ENCODE measurements at places on chromosomes 6 and 20.

DNA sequence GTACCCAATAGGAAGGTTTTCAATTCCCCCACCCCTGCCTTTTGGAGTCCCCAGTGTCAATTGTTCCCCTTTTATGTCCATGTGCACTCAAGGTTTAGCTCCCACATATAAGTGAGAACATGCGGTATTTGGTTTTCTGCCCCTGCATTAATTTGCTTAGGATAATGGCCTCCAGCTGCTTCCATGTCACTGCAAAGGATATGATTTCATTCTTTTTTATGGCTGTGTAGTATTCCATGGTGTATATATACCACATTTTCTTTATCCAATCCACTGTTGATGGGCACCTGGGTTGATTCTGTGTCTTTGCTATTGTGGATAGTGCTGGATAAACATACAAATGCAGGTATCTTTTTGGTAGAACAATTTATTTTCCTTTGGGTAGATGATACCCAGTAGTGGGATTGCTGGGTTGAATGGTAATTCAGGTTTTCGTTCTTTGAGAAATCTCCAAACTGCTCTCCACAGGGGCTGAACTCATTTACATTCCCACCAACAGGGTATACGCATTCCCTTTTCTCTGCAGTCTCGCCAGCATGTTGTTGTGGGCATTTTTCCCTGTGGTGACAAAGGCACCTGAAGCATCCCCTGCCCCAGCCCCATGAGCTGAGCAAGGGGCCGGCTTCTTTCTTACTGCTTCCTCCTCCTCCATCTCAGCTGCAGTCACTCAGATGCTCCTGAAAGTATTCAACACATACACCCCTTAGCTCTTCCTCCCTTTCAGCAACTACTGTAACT lies 66.7 kb downstream of the ELOVL2 start:
- no peak for DNase-seq

DNA sequence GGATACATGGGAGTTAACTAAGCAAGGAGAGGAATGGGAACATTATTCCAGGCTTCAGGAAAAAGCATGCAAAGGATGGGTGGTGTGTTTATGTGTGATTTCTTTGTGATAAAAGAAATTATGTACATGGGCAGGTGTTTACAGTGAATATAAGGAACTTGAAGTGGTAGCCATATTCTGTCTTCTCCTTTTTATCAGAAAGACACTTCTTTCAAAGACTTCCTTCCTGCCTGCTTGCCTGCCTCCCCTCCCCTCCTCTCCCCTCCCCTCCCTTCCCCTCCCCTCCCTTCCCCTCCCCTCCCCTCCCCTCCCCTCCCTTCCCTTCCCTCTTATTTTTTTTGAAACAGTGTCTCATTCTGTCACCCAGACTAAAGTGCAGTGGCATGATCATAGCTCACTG lies 14.4 kb downstream of the CYB5R4 start:
- DNase-seq: no peak

DNA sequence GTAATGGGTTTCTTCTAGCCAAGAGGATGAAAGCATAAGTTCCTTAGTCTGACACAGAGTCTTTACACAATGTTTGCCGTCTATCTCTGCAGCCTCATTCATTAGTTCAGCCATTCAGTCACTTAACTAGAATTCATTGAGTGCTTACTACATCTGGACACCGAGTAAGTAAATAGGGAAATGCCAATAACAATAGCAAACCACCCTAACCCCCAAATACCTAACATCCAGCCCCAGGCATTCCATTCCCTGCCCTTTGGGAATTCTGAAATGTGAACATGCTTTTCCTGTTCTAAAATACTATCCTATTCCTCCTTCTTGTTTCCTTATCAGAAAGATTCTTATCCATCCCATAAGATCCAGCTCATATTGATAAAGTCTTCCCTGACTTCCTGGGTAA lies 277.6 kb upstream of the RNF217 start:
- peak; percentile 16 for DNase-seq

- DNase-seq: peak; percentile 14
Observed at GRCh38 chr6:143449714-143450452, 612 bp downstream of the ADAT2 start.

DNA sequence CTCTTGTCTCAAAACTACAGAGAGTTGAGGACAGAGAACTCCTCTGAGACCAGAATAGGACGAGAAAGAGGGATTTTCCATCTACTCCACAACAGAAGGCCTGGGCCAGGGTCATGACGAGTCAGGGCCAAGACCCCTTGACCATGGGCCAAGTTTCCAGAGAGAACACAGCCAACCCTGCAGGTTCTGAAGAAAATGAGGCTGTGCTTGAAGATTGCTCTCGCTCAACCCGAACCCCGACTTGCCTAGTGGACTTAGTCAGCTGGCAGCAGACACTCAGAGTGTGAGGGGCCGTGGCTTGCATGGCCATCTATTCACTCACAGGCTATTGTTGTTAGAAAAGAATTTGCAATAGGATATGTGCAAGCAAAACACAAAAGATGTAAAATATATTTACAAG lies 54.5 kb downstream of the TMEM242 start:
- peak; percentile 28 for DNase-seq

DNA sequence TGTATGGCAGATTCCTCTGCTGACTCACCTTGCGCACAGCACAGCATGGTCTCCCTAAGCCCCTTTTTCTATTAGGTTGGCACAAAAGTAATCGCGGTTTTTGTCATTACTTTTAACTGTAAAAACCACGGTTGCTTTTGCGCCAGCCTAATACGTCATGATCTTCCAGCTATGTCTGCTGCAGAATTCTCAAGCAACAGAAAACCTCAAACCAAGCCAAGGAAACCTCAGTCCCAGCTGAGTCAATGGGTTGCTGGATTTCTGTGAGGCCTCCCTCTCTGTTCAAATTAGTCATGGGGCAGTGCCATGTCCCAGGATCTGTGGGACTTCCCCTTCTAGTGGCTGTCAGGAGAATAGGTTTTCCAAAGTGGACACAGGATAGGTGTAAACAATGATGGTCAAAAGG lies 15.7 kb upstream of the ENPP1 start:
- DNase-seq: no peak

GRCh38 chr20:45090481-45090880 lies 10.4 kb downstream of the KCNS1 start:
- DNase-seq: no peak

DNA sequence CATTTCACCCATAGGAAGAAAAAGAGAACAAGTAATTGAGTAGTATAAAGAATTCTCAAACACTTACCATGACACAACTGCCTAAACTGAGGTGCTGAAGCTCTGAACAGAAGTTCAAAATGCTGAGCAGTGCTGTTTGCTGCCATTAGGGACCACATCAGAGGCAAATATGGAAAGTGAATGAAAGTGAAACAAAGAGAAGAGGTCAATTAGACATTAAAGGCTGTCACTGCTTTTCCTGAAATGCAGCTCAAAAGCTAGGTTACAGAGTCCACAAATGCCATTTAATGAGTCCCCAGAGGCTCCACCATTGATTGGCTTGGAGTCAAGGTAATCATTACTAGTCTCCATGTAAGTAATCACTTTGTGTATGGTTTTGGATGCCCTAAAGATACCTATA lies 46.1 kb downstream of the POU3F2 start:
- no peak for DNase-seq

DNA sequence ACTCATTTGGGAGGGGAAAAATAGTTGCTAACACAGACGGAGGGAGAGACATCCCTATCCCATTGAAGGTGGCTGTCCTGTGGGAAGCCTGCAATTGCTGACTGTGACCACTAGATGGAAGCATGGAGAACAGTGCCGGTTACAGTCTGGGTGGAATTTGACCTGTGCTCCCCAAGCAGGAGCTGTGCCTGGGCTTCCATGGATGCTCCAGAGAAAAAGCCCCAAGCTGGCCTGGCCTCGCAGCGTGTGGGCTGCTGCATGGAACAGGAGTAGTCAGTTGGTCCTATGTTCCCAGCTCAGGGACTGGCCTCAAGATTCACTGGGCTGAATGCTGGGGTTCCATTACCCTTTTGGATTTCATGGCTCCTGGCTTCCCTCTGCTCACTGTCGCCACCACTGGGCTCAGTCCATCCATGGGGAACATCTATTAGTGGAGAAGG lies 116.3 kb upstream of the CHD6 start:
- peak; percentile 81 for DNase-seq

DNA sequence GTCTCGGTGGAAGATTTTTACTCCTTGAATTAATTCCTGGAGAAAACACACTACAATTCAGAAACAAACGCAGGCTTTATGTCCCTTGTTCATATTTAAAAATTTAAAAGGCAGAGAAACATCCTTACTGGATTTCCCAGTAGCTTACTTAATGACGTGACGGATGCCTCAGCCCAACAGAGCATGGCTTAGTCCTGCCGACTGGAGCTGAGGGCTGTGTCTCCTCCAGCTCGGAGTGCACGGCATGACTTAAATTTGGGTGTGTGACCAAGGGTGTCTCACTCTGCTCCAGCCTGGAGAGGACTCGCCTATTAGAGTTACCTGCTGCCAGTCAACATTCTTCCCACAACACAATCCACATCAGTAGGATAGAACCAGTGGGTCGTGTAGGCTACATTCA lies 107.1 kb downstream of the PSMB1 start:
- DNase-seq: no peak

GRCh38 chr20:2602746-2603145 lies 49.7 kb upstream of the NOP56 start:
- DNase-seq: no peak

- no peak for DNase-seq
Observed at GRCh38 chr20:7137395-7138151, 370.1 kb downstream of the BMP2 start.

GRCh38 chr20:6122111-6122872 lies 538 bp downstream of the FERMT1 start:
- peak; percentile 15 for DNase-seq

GRCh38 chr6:89122625-89123024 lies 4.8 kb upstream of the SRSF12 start:
- DNase-seq: peak; percentile 45

- no peak for DNase-seq
Observed at GRCh38 chr6:161141173-161141572, 132.7 kb downstream of the AGPAT4 start.

- DNase-seq: no peak
Observed at GRCh38 chr6:152207915-152208714, 400.6 kb downstream of the ESR1 start.

DNA sequence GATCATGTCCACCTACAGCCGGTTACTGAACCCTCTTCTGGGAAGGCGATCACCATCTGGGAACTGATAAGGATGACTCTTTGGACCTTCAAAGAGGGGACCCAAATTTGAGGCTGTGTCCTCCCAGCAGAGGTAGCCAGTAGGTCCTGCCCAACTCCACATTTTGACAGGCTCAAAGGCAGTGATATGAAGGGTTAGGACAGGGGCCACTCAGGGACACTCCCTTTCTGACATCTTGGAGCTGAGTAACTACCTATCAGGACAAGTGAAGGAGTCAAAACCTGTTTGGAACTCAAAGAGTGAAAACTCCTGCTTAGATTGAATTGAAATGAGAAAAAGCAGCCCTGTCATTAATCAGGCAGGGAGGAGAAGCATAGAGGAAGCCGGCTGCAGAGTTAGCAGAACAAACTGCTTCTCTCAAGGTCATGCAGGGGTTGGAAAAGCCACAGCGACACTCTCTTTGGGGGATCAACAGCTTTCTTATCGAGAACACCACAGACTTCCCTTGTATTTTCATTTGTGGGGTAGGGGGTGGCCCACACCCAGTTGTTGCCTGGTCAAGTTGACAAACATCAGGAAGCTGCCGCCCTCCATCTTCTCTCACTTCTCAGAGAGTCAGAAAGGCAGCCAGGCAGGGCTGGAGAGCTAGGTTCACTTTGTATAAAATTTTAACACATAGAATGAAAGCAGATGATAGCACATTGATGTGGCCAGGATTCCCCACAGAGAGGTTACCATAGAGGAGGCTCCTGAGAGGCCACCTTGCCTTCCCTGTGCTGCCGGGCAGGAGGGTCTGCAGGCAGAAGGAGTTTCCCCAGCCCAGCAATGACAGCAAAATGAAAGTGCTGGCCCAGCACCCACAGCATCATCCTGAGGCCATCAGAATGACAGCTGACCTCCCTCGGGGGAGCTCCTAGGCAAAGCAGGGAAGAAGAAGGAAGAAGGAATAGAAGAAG lies 47.6 kb downstream of the AGPAT4 start:
- DNase-seq: no peak

DNA sequence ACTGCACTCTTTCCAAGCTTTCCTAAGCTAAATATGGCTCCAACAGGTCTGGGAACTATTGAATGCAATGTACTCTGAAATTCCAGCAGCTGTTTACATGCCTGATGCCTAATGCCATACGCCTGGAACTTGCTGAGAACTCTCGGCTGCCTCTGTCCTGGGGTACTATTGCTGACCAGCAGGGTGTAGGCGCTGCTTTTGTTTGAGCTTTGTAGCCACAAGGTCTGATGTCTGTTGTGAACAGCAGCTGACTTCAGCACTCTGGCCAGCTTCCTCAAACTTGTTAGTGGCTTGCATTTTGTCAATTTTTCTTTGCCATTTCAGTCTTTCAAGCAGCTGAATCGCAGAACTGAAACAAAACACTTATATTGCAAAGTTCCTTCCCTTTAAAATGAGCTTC lies 26.7 kb downstream of the SAYSD1 start:
- peak; percentile 63 for DNase-seq

DNA sequence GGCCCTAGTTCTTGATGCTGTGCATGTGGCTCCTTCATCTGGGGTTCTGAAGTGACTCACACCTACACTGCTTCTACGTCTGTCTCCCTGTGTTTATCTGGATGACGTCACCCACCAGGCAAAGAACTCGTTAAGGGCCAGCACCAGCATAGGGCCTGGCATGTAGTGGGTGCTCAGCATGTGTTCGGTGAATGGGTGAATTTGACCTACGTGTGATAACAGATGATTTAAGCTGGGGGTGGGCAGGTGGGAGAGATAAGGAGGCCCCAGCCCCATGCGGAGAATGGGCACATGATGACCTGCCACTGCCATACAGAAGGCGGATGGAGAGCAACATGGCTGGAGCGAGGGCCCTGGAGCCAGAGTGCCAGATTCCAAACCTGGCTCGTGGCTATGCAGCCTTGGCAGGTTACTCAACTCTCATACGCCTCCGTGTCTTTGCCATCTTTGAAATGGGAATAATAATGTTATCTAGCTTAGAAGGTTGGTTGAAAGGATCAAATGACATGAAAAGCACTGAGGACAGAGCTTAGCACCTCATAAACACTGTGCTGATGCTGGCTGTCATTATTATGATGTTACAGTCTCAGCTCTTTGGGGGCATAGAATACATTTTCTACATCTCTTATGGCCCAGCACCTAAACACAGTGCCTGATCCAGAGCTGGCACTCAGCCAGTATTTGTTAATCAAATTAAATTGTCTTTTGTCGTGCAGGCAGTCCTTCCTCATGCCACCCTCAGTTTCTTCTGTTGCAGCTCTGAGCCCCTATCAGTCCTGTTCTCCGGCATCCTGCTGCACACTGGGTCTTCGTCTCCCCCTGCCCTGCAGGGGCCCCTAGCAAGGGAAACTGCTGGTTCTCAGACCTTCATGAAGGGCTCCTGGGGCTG lies 39.6 kb downstream of the VEGFA start:
- no peak for DNase-seq

GRCh38 chr20:45629496-45630100 lies at the start of gene WFDC10A:
Gene WFDC10A, plus strand, starts transcription at chr20:45629739. Its CDS starts 75 bp downstream, at chr20:45629814.
- DNase-seq: peak; percentile 74

- DNase-seq: no peak
Observed at GRCh38 chr6:22153384-22154158, 143.3 kb downstream of the PRL start.

GRCh38 chr20:38221119-38221589 lies 39.4 kb downstream of the KIAA1755 start:
- DNase-seq: peak; percentile 87

GRCh38 chr6:37822851-37823682 lies 3.5 kb downstream of the ZFAND3 start:
- no peak for DNase-seq

- DNase-seq: peak; percentile 14
Observed at GRCh38 chr6:48426636-48427035, 315.6 kb upstream of the PTCHD4 start.

- no peak for DNase-seq
Observed at GRCh38 chr20:62692801-62693523, 15.7 kb upstream of the NTSR1 start.

GRCh38 chr6:170153436-170154319 lies 137.2 kb downstream of the DLL1 start:
- DNase-seq: no peak

All from AG20443 (cell line).